NK-92 treated with Interleukin-12 subunit alpha and Interleukin-12 subunit beta, amount 100 ng/mL, for 24 hours (cell line): ENCODE measurements at places on chromosomes 13 and 19.

GRCh38 chr13:102132777-102133295 is 269.0 kb downstream of the FGF14 start:
- DNase-seq, result no peak

GRCh38 chr13:50453188-50453587 is 390.3 kb downstream of the DLEU7 start:
- DNase-seq, result no peak

DNA sequence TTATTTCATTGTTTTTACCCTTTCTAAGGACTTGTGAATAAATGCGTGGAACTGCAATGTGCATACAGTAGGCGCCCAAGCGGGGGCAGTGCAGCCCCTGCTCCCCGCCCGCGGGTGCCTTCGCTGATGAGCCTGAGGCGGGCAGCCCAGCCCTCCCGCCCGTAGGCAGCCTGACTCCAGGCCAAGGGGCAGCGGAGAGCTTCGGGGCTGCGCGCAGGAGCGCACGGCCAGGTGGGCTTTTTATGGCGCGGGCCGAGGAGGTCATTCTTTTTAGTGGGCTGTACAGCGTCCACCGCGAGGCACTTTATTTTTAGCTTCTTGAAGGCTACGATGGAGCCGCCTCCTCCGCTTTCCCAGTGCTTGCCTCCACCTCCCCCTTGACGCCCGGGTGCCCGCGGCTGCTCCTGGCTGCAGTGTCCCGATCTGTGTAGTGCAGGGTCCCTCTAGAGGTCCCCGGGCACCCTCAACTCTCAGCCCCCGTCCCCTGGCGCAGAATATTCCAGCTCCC is 60.5 kb downstream of the CCNE1 start:
- DNase-seq, result no peak

DNA sequence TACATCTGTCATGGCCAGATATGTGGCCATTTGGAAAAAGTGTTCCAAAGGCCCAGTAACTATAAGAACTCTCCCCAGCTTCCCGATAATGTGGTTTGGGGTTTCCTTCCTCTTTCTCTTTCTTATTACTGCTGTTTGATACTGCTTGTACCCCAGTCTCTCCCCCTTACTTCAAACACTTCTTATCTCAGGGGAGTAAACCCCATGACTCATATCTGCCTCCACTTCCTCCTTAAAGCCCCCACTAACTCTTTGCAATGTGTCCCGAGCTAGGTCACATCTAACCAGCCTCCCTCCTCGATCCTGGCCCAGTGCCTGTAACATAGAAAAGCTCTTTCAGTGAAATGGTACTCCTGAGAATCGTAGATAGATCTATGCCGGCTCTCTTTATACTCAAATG is 82.4 kb upstream of the STARD13 start:
- no peak for DNase-seq

DNA sequence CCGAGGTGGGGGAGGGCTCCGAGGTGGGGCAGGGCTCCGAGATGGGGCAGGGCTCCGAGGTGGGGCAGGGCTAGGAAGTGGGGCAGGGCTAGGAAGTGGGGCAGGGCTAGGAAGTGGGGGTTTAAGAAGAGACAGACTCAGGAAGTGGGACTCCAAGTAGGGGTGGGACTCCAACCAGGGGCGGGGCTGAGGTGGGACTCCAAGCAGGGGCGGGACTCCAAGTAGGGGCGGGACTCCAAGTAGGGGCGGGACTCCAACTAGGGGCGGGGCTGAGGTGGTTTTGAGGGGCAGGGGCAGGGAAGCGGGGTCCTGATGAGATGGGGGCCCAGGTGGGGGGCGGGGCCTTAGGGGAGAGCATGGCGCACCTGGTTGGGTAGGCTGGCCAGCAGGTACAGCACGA is 13.6 kb downstream of the CFD start:
- DNase-seq, result peak; percentile 34

GRCh38 chr13:76035711-76036110 is 399.6 kb downstream of the LMO7 start:
- no peak for DNase-seq

DNA sequence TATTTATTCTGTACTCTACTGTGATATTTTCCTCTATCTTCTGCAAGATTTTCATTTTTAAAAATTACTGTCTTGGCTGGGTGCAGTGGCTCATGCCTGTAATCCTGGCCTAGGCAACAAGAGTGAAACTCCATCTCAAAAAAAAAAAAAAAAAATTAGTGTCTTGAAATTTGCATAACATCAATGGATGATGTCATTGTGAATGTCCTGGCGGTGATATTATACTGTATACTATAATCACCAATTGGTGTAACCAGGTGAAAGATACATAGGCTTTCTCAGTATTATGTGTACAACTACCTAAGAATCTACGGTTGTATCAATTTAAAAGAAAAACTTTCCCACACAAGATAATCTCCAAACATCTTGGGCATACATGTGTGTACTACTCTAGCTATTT is 15.2 kb downstream of the ZNF331 start:
- no peak for DNase-seq

- no peak for DNase-seq
Observed at GRCh38 chr19:28880735-28881401, 332.1 kb downstream of the UQCRFS1 start.

GRCh38 chr13:99191900-99192399 is 8.7 kb upstream of the UBAC2 start:
- DNase-seq, result no peak

DNA sequence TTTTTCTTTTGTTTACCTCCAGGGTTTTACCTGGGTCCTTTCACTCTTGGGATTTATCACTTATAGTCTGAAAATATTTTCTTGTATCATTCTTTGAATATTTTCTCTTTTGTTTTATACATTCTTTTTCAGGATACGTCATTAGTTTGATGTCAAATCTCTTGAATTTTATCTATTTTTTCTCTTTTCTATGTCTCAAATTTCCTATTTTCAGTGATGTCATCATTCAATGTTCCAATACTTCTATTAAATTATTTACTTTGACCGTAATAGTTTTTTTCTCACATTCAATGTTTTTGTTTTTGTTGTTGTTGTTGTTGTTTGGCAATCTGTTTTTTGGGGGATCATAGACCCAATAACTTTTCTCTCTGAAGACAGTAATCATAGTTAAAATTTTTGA is 83.5 kb downstream of the PRR20E start:
- DNase-seq, result no peak

DNA sequence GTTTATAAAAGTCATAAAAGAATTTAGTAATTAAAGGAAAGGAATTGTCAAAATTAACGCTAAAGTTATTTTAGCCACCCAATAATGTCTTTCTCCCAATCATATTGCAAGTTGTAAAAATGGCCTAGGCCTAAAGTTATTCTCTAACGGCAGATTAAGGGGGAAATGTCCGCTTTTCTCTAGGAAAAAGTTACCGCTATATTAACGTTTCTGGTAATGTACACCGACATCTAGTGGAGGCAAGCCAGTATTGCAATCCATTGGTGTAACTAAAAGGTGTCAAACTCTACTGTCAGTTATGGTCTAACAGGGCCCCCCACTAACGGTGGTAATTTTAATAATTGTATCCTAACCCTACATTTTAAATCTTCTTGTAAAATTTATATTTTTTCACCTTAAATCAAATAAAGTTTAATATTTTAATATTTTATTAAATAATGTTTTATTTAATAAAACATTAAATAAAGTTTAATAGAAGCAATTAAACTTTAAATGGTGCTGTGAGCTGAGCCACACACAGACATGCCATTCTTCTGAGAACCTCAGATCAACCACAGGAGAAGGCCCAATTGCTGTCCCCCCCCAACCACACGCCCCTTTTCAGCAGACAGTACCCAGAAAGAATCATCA is 35.9 kb upstream of the ZSCAN5A start:
- peak; percentile 6 for DNase-seq
